ENCODE measurements at places on chromosomes 16 and 17.

DNA sequence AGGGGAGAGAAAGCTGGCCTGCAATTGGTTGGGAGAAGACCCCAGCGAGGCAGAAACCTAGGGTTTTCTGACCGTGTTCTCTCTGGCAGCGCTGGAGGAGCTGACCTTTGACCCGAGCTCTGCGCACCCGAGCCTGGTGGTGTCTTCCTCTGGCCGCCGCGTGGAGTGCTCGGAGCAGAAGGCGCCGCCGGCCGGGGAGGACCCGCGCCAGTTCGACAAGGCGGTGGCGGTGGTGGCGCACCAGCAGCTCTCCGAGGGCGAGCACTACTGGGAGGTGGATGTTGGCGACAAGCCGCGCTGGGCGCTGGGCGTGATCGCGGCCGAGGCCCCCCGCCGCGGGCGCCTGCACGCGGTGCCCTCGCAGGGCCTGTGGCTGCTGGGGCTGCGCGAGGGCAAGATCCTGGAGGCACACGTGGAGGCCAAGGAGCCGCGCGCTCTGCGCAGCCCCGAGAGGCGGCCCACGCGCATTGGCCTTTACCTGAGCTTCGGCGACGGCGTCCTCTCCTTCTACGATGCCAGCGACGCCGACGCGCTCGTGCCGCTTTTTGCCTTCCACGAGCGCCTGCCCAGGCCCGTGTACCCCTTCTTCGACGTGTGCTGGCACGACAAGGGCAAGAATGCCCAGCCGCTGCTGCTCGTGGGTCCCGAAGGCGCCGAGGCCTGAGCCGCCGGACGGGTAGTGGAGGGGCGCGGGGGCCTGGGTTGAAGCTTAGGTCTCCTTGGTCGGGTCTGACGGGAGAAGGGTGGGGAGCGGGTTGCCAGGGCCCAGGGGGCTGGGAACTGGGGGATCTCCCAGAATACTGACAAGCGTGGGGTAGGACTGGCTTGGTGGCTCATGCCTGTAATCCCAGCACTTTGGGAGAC lies 7.4 kb upstream of the PYDC1 start:
- no peak for DNase-seq

GRCh38 chr16:8533509-8533908 lies 56.8 kb downstream of the TMEM114 start:
- DNase-seq, result no peak

- DNase-seq, result no peak
Measured at GRCh38 chr16:11306381-11306780, 25.3 kb upstream of the PRM1 start.

GRCh38 chr16:84058211-84058610 lies 15.6 kb upstream of the SLC38A8 start:
- DNase-seq, result no peak

GRCh38 chr17:79356839-79357447 lies 253.9 kb downstream of the RBFOX3 start:
- DNase-seq, result no peak

GRCh38 chr16:85296859-85297660 lies 184.8 kb upstream of the CIBAR2 start:
- DNase-seq, result no peak

DNA sequence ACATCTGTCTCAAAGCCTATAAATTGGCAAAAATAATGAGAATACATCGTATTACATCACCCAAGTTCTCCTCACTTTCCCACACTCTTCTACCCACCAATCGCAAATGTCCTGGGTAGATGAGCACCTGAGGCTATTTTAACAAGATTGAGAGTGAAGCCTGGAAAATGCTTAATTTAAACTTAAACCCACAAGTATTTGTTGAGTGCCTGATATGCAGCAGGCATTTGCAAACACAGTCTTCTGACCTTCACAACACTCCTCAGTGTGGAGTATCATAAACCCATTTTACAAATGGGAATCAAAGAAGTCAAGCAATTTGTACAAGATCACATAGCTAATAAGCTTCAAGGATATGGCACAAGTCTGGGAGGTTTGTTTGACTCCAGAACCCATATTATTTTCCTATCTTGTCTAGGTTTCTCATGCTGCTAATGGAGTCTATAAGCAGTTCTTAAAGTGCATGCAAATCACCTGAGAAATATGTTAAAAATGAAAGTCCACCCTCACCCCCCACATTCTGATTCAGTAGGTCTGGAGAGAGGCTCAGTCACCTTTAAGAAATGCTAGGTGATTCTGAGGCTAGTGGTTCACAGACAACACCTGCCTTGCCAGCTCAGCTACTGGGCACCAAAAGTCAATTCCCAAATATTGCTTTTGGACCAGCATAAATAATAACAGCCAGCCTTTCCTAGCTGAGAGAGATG lies 34.9 kb upstream of the CCL2 start:
- no peak for DNase-seq

- DNase-seq, result no peak
Measured at GRCh38 chr17:39555368-39555767, 52.4 kb downstream of the NEUROD2 start.
